ENCODE measurements at places on chromosomes 2 and 18.

DNA sequence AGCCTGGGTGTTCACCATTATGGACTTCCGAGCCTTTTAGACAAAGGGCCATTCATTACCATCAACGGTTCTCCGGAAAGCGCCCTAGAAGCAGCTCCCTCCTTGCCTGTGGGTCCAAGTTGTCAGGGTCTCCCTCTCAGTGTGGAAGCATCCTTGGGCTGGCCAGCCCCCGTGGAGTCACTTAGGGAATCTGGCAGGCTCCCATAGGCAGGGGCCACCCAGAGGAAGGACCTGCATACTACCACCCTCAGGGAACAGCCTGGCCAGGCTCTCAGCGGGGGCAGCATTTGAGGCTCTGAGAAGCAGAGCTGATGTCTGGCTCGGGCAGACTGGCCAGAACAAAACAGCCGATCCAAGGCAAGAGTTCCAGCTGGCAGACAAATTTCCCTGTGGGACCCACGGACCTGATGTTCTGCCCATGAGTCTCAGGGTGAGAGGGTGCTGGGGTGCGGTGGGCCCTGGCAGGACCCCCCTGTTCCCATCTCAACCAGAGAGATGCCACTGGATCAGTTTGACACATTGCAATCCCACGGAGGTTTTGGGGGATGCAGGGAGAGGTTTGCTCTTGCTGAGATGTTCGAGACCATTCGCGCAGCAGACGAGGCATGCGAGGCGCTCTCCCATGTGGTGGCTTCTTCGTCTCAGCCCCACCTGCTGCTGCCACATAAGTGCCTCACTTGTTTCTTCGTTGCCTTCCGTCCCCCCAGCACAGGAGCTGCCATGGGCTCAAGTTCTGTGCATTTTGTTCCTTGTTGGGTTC is 56.9 kb downstream of the ACKR3 start:
- no peak for DNase-seq

- DNase-seq: no peak
Observed at GRCh38 chr2:145593991-145594614, 1074.2 kb upstream of the ZEB2 start.

GRCh38 chr2:221649051-221649775 is 77.1 kb upstream of the EPHA4 start:
- DNase-seq: no peak

DNA sequence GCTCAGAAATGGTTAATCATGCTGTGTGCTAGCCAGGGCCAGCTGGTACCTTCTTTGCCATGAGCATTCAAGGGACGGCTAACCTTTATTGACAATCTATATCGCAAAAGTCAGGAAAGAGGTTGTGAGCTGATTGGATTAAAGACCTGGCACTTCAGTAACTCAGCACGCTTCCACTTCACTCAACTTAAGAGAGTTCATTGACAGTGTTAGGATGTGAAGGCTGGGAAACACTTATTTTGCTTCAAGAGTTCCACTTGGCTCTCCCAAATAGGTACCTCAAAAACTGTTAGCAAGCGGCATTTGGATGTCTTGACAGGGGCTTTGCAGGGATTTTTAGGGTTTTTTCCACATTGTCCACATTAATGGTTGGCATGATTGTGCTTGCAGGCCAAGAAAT is 25.1 kb upstream of the TXNDC2 start:
- no peak for DNase-seq

DNA sequence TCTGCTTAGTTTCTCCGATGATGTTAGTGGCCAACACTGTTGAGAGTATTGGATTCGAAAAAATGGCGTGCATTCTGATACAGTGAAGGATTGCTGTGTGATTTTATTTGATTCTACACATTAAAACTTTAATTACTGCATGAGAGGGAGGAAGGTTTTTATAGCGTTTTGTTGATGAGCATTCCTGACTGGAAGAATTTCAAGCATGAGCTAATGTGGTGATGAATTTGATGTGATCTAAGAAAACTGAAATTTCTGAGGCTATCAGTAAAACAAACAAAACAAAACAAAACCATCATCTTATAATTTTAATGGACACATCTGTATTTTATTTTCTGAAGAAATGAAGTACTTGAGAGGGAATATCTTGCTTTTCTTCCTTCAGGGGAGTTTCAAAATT is 59.6 kb downstream of the ITGB6 start:
- DNase-seq: no peak

DNA sequence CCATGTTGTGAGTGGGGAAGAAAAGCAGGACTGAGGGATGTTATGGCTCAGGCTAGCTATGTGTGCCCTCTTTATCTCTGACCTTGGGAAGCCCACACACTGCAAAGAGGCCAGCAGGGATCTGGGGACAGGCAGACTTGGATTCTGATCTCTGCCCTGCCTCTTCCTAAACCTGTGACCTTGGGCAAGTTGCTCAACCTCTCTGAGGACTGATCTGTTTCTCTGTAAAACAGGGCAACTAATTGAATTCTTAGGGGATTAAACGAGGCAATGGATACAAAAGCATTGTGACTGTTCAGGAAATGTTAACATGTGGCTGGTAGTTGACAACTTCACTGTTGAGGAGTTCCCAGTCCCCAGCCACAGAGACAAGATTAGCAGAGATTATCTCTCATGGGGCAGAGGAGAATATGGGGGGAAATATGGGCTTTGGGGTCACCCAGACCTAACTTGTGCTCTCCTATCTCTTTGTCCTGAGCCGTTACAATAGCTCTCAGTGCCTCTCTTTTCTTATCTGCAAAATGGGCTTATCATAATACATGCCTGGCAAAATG is 184.7 kb upstream of the GLI2 start:
- DNase-seq: no peak

- no peak for DNase-seq
Observed at GRCh38 chr2:127783101-127783500, 27.9 kb downstream of the WDR33 start.

DNA sequence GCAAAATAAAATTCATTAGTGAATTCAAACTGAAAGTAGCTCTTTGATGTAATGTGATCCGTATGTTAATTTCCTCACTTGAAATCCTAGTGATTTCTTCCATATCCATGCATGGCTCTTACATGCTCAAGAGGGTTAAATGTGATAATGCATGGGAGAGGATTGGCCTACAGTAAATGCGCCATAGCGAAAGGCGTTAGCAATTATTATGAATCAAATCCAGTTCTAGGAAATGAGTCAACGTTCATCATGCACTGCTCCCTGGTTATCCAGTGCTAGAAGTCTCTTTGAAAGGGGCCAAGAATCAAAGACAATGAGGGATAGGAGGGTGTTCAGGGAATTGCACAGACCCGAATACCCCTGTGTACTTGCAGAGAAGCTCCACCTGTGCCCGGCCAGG is 101.4 kb upstream of the RASGRP3 start:
- no peak for DNase-seq
